ENCODE measurements at places on chromosomes 2 and 18.

DNA sequence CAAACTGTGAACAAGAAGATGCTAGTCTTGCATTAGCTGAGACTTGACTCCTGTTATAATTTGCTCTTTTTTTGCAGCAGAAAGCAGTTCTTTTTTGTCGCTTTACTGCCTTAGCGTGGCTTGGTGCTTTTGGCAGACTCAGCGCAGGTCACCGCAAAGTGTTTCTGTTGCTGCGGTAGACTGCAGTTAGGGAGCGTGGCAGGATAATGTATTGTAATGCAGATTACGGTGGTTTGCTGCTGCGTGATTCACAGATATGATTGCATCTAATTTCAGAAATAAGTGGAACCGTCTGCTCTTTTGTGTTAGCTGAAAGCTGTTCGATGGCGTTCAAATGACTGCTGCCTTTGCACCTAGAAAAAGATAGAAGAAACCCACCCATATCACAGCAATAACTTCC lies 131.6 kb upstream of the SATB2 start:
- no peak for DNase-seq

DNA sequence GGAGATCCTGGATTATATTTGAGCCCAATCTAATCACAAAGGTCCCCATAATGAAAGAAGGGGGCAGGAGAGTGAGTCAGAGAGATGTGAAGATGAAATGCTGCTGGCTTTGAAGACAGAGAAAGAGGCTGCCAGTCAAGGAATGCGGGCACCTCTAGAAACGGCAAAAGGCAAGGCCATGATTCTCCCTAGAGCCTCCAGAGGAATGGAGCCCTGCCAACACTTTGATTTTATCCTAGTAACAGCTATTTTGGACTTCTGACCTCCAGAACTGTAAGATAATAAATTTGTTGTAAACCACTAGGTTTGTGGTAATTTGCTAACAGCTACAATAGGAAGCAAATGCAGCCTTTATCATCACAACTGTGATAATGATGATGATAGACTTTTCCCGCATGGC lies 32.9 kb downstream of the LBH start:
- DNase-seq = no peak

DNA sequence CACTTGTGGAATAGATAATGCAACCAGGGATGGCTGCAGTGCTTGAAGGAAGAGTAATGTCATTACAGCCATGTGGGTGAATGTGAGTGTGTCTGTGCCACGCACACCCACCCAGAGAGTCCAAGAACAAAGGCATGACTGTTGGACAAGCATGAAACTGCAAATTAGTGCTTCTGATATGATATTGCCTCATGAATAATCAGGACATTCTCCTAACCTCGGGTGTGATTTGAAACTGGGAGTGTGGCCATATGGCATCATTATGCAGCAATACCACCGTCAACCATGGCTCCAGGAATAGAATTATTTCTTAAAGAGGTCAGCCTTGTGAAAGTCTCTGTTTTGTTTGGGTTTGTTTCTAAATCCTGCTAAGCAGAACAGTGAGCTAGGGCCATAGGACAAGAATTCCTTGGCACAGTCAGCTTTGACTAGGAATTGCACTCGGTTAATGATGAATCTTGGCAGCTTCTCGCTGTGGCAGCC lies 678.0 kb upstream of the RAB6C start:
- no peak for DNase-seq

DNA sequence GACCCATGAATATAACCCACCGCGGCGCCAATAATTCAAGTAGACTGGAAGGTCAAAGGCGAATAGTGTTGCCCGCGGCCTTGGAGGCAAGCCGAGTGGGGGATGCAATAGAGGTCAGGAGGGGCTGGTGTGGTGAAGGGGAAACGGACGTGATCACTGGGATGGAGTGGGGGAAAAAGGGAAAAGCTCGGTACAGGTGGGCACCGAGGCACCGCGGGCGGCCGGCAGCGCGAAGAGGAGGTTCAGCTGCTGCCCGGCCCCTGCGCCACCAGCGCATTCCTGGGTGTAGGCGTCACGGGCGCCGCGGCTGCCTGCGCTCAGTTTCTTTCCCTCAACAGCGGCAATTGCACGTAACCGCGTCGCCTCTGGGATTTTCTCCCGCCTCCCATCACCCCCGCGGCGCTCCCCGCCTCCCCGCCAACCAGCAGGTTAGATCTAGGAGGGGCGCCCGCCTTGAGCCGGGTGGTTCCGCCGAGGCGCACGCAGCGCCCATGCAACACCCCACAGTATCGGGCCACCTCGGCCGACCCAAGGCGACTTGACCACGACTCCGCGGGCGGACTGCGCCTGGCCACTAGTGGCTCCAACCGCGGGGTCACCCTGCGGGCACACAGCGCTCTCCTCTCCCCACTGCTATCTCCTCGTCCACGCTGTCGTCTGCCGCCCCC lies 1.5 kb downstream of the RND3 start:
- peak; percentile 60 for DNase-seq

GRCh38 chr18:50401888-50402287 lies 27.0 kb downstream of the SKA1 start:
- DNase-seq = no peak

- no peak for DNase-seq
Measured at GRCh38 chr2:215602997-215603396, 167.1 kb upstream of the FN1 start.

DNA sequence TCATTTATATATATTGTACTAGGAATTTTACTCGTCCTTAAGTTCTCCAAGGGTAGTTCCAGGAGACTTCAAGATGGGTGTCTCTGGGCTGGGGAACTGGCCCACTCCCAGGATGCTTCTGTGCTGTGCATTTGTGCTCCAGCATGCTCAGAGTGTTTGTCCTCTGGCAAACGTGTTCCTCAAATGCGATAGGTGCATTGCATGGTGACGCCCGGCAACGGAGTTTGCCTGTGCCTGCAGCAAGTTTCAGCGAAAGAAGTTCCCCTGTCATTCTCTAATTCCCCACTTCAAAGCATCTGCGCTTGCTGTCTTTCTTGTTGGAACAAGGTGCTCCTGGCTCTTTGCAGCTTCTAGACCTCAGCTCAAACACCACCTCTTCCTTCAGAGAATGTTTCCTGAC lies 465.1 kb downstream of the GALR1 start:
- no peak for DNase-seq

- no peak for DNase-seq
Measured at GRCh38 chr2:197498235-197498936, 1.3 kb downstream of the HSPD1 start.

GRCh38 chr2:207766697-207767460 lies 2.8 kb downstream of the FZD5 start:
- no peak for DNase-seq

DNA sequence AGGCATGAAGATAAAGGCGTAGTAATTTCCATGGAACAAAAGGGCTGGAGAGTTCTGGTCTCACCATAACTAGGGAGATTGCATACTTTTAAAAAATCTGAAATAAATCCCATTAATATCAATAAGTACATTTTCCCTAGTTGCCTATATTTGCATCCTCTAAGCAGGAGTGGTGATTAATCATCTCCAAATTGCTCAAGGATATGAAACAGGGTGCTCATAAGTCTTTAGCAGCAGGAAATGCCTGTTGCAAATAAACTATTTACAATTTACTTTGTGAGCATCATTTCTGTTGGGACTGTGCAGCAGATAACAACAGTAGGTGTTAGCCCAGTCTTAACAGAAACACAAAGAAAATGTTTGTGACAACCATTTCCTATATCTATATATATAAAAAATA lies 92.4 kb upstream of the TMEM178A start:
- DNase-seq = no peak
